ENCODE measurements at places on chromosomes 7 and 10. TPM values are rescaled to one million over a fixed set of nuclear protein-coding genes. Genes with fewer than 3 reads are reported as not detected.

The SPDYE1 gene
- polyA plus RNA-seq: not detected

DNA sequence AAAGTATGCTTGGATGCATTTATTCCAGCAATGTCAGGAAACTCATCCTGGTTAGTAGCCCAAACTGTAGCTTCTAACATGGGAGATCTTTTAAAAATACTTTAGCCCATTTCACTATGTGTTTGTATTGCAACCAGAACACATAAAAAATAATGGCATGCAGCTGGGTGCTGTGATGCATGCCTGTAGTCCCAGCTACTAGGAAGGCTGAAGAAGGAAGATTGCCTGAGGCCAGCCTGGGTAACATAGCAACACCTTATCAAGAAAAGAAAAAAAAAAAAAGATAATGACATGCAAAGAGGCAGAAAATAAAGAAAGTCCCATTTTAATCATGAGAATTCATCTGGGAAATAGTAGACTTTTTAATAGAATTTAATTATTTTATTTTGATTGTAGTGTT, 517.0 kb upstream of the TEX47 start:
- DNase-seq: no peak

GRCh38 chr7:35003679-35004303, 33.5 kb downstream of the DPY19L1 start:
- DNase-seq: no peak

DNA sequence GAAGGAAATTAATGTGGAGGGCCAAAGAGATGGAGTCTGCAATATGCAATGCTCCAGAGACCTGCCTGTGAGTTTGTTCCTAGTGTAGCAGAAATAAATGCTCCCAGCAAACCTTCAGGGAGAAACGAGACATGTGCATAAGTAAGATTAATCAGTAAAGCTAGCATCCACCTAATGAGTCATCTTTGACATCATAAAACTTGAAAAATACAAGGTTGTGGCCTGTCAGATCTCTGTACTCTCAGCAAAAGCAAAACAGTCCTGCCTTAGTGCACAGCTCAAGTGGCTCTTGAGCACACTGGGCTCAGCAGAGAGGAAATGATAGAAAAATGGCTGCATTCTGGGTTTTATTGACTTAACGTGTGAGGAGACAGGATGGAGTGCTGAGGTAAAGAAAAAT, 32.5 kb upstream of the ERCC6 start:
- DNase-seq: no peak

DNA sequence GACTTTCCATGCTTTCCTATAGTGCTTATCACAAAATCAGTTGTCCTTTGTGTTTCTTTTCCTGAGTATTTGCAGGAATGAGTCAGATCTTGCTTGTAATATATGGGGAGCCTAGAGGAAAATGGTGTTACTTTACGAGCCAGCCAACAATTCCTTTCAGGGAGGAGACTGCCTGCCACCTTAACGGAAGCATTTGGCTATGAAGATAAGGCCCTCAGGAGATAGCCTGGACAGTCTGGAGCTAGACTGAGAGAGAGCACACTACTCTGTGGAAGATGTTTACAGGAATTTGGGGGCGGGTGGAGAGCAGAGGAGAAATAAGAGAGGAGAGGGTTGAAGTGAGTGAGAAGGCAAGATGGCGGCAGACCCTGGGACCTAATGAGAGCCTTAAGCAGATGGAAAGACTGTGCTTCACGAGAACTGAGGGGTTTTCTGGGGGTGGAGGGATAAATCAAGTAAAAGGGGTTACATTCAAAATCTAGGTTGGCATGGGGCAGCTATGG, 126.3 kb downstream of the SNX10 start:
- DNase-seq: no peak

GRCh38 chr7:110685899-110686298, 405.0 kb upstream of the LRRN3 start:
- DNase-seq: no peak

- DNase-seq: no peak
These were observed 27.3 kb downstream of the TFAM start for GRCh38 chr10:58412502-58412961.

DNA sequence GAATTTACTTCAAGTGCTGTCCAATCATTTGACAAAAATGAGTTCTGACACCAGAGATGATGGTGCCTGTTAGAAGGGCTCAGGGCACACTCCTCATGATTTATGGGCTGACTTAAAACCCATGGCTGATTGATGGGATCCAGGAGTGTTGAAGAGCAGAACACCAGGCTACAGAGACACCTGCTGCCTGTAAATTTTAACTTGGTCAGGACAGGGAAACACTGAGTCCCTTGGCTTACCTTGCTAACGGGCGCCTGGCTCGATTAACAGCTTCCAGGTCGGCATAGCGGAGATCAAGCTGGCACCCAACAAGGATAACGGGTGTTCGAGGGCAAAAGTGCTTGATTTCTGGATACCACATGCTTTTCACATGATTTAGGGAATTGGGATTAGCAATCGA, 51.4 kb downstream of the RHOBTB1 start:
- no peak for DNase-seq

- no peak for DNase-seq
These were observed 1077.1 kb upstream of the C7orf33 start for GRCh38 chr7:147513451-147513850.

- DNase-seq: peak; percentile 36
These were observed 6.8 kb upstream of the LAT2 start for GRCh38 chr7:74202841-74203556.

DNA sequence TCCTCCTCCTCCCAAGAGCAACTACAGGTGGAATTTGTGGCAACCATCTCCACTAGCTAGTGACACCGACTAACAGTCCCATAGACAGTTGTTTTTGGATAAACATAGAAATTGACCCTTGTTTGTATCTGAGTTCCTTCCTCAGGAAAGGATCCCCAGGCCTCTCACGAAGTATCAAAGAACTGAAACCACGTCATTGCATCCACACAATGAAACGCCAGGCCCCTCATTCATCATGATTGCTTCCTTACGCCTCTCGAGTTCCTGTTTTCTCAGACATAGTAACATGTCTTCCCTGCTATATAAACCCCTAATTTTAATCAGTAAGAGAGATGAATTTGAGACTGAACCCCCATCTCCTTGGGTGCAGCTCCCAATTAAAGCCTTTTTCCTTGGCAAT, 18.1 kb downstream of the SLC35G1 start:
- DNase-seq: no peak

DNA sequence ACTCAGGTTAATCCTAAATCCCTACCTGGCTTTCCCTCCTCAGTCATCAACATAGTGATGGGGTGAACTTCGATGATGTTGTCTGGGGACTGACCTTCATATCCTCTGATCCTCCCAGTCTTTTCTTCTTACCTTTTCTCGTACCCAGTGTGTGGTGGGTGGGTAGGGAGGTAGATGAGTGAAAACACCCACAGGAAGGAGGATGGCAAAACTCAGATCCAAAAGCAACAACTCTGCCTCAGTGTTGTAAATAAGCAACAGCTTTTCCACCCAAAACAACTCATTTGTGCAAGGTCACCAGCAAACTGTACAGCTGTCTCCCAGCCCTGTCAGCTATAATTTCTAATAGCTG, 38.6 kb downstream of the VOPP1 start:
- DNase-seq: no peak

DNA sequence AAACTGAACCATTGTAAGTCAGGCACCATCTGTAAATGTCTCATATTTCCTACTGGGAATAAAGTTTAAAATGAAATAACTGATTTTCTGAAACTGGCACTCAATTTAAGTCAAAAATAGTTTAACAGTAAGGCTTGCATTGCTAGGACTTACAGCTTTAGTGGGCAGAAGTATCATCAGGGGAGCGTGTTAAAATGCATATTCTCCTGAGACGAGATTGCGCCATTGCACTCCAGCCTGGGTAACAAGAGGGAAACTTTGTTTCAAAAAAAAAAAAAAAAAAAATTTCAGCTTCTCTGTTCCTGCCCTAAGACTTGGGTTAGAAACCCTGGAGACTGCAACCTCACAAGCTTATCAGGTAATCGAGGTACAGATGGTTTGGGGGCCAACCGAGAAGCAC, 65.4 kb downstream of the UBE3C start:
- DNase-seq: no peak

GRCh38 chr7:29349362-29349761, 154.8 kb downstream of the CHN2 start:
- DNase-seq: no peak
